CD4-positive, alpha-beta T cell treated with Interleukin-1 beta for 1 hour (primary cell): ENCODE measurements at places on chromosomes 12 and 14.

- DNase-seq: no peak
Measured at GRCh38 chr12:92554158-92555073, 148.4 kb upstream of the PLEKHG7 start.

- DNase-seq: no peak
Measured at GRCh38 chr12:59517522-59517921, 78.3 kb upstream of the SLC16A7 start.

DNA sequence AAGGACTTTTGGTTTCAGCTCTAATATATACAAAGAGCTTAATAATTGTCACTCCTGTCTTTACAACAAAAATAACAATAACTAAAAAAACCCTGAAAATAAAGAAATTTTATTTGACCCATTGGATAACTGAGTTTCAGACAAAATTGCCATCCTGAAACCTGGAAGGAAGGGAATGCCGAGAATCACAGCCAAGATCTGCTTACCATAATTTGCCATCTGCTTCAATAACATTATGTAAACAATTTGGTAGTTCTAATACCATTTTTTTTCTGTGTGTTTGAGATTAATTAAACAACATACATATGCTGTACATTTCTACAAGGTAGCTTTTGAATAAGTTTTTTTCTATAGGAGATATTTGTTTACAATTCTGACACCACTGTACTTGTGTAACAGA is 596.3 kb upstream of the MGAT4C start:
- DNase-seq: no peak

DNA sequence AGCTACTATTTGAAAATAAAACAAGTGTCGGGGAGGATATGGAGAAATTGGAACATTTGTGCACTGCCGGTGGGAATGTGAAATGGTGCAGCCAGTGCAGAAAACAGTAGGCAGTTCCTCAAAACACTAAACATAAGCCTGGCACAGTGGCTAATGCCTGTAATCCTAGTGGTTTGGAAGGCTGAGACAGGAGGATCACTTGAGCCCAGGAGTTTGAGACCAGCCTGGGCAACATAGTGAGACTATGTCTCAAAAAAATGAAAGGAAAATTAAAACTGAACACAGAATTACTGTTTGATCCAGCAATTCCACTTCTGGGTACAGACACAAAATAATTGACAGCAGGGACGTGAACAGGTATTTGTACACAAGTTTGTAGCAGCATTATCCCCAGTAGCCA is 12.6 kb downstream of the SIVA1 start:
- DNase-seq: no peak

DNA sequence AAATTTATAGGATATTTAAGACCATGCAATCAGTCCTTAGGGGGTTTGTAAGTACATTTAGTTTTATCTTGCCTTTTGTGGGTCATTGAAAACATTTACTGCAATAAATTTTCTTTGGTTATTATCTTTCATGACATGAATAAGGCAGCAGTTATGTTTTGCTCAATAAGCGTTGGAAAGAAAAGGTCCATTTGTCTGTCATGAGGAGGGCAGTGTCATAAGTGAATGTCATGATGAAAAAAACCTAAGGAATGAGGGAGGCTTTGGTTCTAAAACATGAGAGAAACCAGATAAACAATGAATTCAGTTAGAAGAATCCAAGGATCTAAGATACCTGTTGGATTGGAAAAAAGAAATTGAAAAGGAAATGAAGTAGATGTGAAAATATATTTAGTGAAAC is 209.4 kb downstream of the NAV3 start:
- no peak for DNase-seq

GRCh38 chr12:89501793-89502192 is 22.8 kb downstream of the GALNT4 start:
- no peak for DNase-seq

GRCh38 chr12:131894981-131895639 is 688 bp downstream of the ULK1 start:
- no peak for DNase-seq

- DNase-seq: no peak
Measured at GRCh38 chr14:51666826-51667225, 15.1 kb downstream of the FRMD6 start.
